ENCODE measurements at places on chromosomes 3 and 15.

GRCh38 chr3:177789500-177789899 lies 592.2 kb upstream of the TBL1XR1 start:
- DNase-seq: no peak

DNA sequence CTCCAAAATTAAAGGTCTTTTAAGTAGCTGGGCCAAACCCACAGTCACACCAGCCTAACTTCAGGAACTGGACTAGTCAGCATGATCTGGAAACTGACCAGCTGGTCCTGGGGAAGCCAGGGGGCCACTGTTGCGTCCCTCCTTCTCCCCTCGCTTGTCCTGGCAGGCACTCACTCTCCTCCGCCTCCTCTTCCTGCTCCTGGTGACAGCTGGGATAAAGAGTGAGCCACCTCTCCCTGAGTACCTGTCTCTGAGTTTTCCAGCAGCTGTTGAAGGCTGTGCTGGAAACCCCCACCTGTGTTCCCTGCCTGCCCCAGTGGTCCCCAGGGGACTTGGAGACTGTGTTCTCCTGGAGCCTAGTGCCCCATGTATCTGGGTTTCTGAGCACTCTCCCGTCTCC lies 56.0 kb downstream of the FGD5 start:
- DNase-seq: no peak

- DNase-seq: no peak
Observed at GRCh38 chr3:111568355-111568754, 26.4 kb downstream of the CD96 start.

DNA sequence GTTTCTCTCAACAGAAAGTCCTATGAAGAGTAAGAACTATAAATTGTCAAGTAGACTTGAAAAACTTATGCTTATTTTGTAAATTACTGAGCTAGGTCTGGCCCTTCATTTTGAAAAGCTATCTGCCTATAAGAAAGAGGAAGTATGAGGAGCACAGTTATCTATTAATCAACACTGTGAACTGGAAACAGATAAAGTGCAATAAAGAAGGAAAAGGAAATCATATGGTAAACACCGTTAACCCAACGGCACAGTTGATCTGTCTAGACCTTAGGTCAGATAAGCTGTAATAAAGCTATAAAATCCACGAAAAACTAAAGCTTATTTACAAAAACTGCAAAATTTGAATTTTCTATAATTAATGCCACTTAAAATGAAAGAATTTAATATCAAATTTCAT lies 242.5 kb downstream of the ZBTB20 start:
- DNase-seq: no peak

GRCh38 chr15:60635507-60636352 lies 156.8 kb upstream of the ICE2 start:
- DNase-seq: no peak

DNA sequence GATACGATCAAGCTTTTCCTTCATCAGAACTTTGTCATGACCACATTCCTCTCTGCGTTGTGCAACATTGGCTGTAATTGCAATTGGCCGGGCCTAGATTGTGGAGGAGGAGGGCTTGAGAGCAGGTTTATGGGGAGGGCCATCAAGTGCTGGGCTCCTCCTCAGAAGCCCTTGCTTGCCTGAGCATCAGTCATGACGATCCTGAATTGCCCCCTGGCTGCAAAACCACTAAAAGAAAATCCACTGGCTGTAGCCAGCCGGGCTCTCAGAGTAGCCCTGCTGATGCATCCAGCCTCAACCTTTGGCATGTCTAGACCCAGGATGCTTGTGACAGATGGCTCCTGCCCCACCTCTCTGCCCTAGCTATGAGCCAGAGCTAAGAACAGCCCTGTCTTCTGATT lies 13.4 kb upstream of the TRH start:
- DNase-seq: no peak

DNA sequence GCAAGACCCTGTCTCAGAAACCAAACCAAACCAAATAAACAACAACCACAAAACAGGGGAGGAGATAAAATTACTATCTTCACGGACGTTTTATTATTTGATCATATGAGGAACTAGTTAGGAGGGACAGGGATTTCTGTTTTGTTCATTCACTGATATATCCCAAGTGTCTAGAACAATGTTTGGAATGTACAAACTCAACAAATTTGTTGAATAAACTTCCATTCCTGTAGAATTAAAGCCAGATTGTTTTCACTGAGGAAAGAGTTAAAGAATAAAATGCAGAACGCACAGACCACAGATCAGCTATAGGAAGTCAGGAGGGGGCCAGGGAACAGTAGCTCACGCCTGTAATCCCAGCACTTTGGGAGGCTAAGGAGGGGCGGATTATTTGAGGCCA lies 6.5 kb upstream of the STRC start:
- no peak for DNase-seq

DNA sequence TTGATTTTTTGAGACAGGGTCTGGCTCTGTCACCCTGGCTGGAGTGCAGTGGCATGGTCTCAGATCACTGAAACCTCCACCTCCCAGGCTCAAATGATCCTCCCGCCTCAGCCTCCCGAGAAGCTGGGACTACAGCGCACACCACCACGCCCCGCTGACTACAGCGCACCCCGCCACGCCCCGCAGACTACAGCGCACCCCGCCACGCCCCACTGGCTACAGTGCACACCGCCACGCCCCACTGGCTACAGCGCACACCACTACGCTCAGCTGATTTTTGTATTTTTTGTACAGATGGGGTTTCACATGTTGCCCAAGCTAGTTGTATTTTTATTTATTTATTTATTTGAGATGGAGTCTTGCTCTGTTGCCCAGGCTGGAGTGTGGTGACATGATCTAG lies 35.6 kb downstream of the SLC51A start:
- no peak for DNase-seq

- no peak for DNase-seq
Observed at GRCh38 chr15:88470625-88471372, 3.3 kb downstream of the MRPS11 start.

GRCh38 chr3:4432259-4432658 lies 34.8 kb downstream of the SUMF1 start:
- no peak for DNase-seq

- no peak for DNase-seq
Observed at GRCh38 chr3:191301017-191301416, 28.2 kb upstream of the CCDC50 start.

- no peak for DNase-seq
Observed at GRCh38 chr3:11560746-11561145, 83.0 kb downstream of the VGLL4 start.

DNA sequence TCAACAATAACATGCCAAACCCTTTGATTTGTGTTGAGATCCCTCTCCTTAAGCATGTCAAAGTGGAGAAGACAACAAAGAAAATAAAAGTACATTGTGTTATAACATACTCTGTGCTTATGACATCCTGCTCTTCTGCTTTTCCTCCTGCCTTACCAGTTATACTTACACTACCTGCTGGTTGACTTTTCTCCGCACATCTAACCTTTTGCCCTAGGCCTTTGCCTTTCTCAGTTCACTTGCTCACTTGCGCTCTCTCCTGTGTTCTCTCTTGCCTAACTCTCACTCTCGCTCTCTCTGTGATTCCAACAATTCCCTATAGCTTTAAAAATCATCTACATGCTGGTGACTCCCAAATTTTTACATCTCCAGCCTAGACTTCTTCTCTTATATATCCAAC lies 5.7 kb downstream of the DNAH12 start:
- DNase-seq: no peak

- no peak for DNase-seq
Observed at GRCh38 chr15:74201710-74202420, 722 bp downstream of the STRA6 start.

DNA sequence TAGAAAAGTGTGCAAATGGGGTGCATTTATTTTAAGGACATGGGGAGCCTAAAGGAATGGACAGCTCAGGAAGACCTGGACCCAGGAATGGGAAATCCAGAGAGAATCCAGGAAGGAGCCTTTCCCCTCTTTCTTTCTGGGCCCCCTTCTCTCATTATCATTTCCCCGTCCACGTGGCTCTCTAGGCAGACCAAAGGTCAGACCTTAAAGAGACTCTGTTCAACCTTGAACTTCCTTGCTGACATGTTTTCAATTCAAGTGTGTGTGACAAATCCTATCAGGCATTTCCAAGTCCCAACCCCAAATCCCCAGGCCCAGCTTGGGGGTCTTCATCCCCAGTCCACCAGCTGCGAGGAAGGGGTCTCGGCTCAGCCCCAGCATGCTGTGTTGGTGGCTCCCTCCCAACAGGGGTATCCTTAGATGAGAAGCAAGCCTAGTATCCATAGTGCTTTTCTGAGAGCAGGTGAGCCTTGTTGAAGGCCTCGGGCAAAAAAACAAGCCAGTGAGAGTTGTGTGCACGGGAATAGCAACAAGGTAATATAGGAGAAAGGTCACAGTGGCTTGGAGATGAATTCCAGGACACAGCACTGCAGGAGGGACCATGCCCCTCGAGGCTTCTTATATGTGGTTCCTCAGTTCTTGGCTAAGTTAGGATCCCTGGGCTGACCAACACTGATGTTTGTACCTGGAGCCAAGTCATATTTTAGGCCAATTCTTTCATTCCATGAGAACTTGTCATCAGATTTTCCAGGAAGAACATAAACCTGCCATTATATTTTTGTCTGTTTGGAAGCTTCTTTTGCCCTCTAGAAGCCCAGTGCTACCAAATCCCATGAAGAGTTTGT lies 130.0 kb downstream of the ASB7 start:
- no peak for DNase-seq

GRCh38 chr3:138404121-138404520 lies 30.3 kb upstream of the ESYT3 start:
- no peak for DNase-seq

GRCh38 chr15:39787479-39787878 lies 4.8 kb upstream of the FSIP1 start:
- no peak for DNase-seq

DNA sequence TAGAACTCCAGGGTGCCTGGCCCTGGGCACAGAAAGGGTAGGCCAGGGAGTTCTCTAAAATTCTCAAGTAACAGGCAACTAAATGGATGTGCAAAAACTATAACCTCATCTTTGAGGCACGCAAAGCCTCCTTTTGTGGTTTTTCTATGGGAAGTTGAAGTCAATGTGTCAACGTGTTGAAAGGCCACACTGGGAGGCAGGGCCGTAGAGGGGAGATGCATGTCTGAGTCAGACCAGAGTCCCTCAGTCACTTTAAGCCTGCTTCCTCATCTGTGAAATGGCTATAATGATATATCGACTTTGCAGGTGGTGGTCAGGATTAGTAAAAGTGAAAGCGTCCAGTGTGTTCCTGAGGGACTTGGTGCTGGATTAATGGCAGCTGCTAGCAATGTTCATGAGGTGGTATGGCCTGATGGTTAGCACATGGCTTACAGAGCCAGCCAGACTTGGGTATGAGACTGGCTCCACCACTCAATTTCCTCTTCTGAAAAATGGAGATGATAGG lies 17.0 kb downstream of the TGM5 start:
- DNase-seq: peak; percentile 55

DNA sequence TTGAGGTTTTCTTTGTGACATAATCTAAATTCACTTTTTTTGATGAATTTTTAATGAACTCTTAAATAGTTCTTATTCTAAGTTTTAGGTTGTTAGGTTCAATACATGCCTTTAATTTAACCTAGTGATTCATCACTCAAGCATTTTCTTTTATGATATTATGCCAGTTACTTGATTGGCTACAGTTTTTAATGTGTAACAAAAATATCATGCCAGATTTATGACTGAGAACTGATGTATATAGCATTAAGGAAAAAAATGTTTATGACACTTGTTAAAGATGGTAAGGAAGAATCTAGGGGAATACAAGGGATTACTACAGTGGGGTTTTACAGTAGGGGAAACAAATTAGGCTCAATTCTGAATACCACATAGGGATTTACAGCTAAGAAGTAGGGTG lies 103.1 kb downstream of the VGLL3 start:
- no peak for DNase-seq

- no peak for DNase-seq
Observed at GRCh38 chr15:43648649-43649429, at the start of gene CATSPER2. TSS of gene CATSPER2 (minus strand) at chr15:43648844. CDS start at chr15:43648061, 783 bp downstream.

- no peak for DNase-seq
Observed at GRCh38 chr3:185150561-185150960, 2.3 kb downstream of the C3orf70 start.

DNA sequence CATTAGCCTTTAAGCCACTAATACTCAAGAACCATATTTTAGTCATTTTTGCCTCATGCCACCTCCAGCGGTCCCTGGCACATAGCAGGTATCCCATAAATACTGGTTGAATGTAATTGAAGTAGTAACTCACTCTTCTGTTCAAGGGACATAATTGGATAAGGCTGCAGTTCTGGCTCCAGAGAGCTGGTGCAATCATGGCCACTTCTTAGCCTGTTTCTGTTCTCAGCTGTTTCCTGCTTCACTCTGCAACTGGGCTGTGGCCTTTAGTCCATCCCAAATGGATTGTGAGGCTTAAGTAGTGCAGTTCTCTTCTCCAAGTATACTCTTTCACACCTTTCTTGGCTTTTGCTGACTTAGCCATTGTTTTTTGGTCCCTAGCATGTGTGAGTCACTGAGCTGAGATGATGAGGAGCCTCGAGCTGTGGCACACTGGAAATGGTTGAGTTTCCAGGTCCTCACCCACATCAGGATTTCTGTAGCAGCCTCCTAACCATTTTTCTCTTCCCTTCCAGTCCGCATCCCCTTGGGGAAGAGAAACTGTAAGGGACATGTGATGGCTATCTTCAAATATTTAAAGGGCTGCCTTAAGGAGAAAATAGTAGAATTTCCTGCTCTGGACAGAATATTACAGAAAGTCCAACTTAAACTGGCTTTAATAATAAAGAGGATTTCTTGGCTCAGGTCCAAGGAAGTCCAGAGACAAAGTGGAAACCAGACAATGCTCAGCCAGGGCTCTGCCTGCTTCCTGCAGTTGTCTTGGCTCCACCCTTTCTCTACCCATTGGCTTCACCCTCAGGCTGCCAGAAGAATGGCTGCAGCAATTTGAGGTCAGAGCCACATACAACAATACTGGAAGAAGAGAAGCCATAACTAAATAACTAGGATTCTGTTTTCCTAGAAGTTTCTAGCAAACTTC lies 305.4 kb upstream of the ROPN1 start:
- no peak for DNase-seq

GRCh38 chr3:107822308-107822707 lies 268.5 kb downstream of the CD47 start:
- DNase-seq: no peak

GRCh38 chr3:72015463-72015862 lies 230.5 kb upstream of the PROK2 start:
- no peak for DNase-seq

GRCh38 chr15:81000624-81001151 lies at the start of gene TLNRD1:
TSS of gene TLNRD1 (plus strand) at chr15:81000923. CDS start at chr15:81002272, 1,349 bp downstream.
- peak; percentile 88 for DNase-seq

DNA sequence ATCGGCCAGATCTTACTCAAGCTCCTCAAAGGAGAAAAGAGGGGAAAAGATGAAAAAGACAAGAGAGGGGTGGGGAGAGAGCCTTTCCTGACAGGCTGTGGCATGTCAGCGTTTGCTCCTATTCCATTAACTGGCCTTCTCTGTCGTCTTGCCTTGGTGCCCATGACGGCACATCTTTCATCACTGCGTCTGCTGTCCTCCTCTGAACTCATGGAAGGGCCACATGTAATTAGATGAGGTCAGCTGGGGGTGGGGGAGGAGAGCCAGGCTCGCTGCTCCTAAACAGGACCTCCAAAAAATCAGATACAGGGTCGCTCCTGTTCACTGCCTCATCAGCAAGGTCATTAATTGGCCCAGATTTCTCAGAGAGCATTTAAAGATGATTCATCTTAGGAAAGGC lies 49.7 kb downstream of the LRTM1 start:
- no peak for DNase-seq

Measured in stimulated activated naive CD8-positive, alpha-beta T cell treated with anti-CD3 and anti-CD28 coated beads, Interleukin-15, Interleukin-2, amounts not matched to agents 100 U/mL and 50 U/mL, for 24 hours (primary cell).